NCI-H1092 (cell line): ENCODE measurements at places on chromosomes 7 and 10.

GRCh38 chr7:66739953-66740301 lies 606 bp upstream of the RABGEF1 start:
- DNase-seq, result no peak

DNA sequence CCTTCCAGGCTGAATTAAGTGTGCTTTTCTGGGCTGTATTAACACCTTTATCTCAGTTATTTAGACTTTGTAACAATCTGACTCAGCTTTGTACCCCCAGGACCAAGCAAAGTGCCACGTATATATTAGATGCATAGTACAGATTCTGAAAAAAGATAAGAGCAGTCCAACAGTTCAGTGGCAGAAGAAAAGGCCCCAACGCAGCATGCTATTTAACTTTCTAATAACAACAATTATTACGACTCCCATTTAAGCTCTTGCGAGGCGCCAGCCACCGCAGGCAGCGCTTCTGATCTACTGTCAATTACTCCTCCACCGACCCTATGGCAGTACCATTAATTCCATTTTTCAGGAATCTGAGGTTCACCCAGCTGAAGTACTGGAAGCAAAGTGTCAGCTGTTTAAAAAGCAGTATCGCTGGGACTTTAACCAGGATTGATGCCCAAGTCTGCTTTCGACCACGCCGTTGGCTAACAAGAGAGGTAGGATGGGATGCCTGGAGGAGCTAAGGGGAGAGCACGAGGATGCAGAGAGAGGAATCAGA lies 638 bp downstream of the LIPA start:
- DNase-seq, result no peak

DNA sequence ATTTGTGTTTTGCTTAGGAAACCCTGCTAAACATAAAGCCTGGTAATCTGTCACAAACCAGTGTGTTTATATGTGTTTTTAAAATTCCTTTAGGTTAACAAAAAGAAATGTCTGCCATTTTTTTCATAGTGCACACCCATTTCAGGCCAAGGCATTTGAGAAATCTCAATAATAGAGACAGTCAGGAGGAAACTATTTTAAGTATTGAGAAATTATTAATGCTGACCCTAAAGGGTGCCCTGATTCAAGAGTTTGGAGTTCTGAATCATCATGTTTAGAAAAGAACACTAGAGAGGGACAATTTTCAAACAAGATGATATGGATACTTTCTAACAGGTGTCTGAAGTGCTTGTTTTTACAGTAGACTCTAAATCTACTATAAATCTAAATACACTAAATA lies 28.7 kb downstream of the MALRD1 start:
- DNase-seq, result no peak

- no peak for DNase-seq
Observed at GRCh38 chr7:31957090-31957720, 113.0 kb downstream of the PDE1C start.
